Cardiac fibroblast (primary cell): ENCODE measurements at places on chromosomes 16 and 17.

- peak; percentile 42 for DNase-seq
Observed at GRCh38 chr16:84992717-84993075, 18.6 kb downstream of the ZDHHC7 start.

GRCh38 chr17:77083531-77083930 lies 57.2 kb upstream of the SEC14L1 start:
- DNase-seq: no peak

DNA sequence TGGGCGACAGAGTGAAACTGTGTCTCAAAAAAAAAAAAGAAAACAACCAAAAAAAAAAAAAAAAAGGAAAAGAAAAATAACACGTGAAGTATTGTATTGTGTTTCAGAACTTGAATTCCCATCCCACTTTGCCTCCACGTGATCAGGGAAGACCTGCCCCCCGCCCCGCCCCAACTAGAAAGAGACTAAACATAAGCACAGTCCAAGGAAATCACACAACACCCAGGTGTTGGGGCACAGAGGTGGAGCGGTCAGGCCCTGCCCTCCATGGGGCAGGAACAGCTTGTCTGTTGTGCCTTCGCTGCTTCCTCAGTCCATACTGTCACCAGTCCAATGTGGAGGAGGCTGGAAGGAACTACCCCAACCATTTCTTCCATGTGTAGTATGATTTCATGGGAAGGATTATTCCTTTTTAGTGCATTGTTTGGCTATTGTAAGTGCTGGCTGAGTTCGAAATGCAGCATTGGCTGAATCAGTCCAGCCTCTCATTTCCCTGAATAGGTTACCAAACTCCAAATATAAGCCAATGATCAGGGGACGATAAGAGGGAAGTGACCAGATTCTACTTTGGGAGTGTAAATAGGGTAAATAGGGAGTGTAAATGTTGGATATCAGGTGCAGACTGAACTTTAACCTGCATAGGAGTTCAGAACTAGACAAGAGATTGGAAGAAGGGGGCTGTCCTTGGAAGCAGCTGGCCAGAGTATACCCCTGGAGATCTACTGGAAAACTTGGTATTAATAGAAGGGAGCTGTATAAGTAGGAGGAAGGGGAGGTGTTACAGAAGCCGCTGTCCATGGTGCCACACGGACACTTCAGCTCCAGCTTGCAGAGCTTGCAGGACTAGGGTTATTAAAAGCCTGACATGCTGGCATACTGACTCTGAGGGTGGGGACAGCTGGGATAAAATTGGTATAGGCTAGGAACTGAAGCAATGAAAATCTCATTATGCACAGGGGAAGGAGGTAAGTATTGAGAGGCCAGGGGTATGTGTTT lies 50.7 kb downstream of the TANGO6 start:
- peak; percentile 18 for DNase-seq

DNA sequence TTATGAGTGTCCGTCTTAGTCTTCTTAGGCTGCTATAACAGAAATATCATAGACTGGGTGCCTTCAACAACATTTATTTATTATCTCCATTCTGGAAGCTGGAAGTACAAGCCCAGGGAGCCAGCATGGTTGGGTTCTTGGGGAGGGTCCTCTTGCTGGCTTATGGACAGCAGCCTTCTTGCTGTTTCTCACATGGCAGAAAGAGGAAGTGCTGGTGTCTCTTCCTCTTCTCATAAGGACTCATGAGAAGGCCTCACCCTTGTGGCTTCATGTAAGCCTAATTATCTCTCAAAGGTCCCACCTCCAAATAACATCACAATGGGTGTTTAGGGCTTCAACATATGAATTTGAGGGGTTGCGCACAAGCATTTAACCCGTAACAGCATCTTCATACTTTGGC lies 207.0 kb upstream of the COX10 start:
- no peak for DNase-seq

- DNase-seq: no peak
Observed at GRCh38 chr16:2174396-2175131, 19.0 kb downstream of the TRAF7 start.

- no peak for DNase-seq
Observed at GRCh38 chr17:42673266-42673884, 3.4 kb downstream of the PLEKHH3 start.

DNA sequence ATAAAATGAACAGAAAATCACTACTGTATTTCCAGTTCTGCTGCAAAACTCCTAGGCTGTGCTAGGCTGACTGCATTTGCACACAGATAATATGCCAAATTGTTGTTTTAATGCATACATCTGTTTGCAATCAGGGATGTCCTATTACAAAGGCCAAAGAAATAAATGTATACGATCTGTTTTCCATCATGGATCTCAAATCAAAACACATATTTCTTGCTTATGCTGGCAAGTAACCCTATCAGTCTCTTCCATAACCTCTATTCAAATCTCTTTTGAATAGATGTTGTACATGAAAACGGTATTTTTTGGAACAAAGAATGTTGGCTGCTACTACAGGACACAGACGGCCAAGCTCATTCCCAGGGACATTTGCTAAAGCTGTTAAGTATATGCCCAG lies 56.6 kb downstream of the DUSP14 start:
- DNase-seq: no peak

DNA sequence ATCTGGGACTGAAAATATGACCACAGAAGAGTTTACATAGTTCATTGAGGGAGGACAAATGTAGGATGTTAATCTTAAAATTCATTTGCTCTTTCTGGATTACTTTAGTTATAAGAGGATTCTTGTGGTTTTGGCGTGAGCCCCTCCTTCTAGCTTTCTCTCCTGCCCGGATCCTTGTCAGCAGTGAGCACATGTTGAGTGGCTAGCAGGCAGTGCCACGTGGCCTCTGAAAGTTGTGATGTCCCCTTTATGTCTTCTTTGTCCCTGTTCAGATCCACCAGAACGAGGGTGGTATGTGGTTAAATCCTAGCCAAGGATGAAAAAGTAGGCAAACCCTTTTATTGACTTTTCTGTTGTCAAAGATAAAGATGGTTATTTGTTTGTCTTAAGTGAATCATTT lies 83.8 kb downstream of the GNAO1 start:
- DNase-seq: no peak

DNA sequence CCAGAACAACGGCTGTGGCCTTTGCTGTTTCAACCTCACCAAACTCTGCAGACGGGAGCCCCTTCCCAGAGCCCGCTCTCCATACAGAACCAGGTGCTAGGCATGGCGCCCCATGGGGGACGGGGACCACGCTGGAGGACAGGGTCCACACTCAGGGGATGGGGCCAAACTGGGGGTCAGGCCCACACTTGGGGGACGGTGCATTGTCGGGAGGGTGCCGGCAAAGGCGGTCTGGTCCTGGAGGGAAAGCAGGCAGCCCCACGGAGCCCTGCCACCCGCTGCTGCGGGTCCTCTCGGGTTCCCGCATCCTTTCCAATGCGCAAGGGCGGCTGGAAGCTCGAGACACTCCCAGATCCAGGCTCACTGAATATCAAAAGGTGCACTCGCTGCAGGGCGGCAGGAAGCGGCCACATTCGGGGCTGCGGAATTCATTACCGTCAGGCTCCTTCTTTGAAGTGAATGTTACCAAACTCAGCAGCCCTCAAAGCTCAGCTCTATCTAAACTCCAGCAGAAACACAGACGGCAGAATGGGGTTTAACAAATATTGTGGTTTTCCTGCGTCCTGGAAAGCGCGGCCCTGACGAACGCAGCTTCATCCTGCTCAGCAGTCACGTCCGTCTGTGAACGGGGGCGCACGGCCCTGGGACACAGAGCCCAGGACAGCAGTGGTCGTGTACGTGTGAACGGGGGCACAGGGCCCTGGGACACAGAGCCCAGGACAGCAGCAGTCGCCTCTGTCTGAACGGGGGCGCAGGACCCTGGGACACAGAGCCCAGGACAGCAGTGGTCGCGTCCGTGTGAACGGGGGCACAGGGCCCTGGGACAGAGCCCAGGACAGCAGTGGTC lies 41.3 kb downstream of the LMF1 start:
- DNase-seq: no peak

- DNase-seq: no peak
Observed at GRCh38 chr16:31352376-31353115, 2.4 kb upstream of the ITGAX start.

DNA sequence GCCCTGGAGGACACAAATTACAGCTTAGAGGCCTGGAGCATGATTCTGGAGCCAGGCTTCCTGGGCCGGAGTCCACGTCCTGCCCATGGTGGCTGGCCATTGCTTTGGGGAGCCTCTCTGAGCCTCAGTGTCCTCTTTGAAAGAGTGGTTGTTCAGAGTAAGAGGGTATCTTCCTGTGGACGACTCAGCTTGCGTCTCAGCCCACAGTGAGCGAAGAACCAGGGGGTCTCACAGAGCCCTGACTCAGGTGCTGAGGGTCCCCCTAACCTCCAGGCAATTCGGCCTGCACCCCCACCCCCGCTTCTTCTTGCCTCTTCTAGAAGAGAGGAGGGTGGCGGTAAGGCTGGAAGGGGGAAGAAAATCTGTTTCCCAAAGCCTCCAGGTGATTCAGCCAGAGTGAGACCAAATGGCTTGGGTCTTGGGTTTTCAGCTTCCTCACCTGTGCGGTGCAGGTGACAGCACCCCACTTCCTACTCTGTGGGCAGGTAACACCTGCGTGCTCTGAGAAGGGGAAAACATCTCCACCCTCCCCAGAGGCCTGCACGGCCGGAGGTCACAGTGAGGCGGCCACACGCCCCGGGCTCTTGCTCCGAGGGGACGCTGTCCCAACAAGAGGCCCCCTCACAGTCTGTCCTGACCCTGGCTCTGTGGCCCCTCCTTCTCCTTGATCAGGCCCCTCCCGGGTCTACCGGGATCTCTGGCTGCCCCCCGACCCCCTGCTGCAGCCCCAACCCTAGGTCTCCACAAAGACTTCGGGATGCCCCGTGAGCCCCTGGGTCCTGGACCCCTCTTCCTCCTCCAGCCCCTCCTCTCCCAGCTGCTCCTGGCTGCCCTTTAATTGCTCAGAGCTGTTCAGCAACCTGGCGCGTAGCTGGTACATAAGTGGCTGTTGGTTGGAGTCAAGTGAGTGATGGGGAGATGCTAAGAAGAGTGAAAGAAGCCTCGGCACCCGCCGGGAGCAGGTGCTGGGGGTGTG lies 119.2 kb downstream of the METRNL start:
- DNase-seq: no peak

GRCh38 chr16:28829747-28830146 lies 6.9 kb downstream of the ATXN2L start:
- no peak for DNase-seq

- DNase-seq: no peak
Observed at GRCh38 chr17:74749279-74750038, 1.0 kb downstream of the NHERF1 start.

DNA sequence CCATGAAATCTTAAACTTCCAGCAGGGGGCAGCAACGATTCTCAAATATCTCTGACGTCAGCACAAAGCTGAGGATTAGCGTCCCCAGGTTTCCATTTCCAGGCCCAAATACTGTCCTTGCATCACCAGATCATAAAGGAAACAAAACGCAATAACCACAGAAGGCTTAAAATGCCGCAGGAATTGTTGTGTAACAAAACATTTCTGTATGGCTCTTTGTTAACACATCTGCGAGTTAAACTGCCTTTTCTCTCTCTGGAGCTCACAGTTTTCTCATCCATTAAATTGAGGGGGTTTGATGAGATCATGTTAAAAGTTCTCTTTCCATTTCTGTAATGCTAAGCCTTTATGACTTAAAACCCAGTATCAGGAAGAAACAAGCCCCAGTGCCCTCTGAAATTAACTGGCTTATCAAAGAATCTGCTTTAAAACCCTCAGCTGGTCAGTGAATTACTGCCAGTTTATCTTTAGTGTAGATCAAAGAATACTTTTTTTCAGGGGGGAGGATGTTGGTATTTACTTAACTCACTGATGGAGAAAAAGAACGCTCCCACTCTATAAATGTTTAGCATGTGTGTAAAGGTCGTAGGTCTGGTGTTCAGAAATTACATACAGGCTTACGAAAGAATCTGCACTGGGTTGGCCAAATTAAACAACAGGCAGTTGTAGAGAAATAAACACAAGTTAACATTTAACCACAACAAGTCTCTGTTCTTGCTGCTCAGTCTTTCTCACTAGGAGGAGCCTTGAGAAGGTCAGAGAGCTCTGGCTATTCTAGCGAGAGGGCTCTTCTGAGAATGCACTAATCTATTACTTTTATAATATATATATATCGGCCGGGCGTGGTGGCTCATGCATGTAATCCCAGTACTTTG lies 10.6 kb upstream of the TERF2 start:
- DNase-seq: peak; percentile 98

GRCh38 chr17:6297119-6297518 lies 137.8 kb downstream of the AIPL1 start:
- no peak for DNase-seq

DNA sequence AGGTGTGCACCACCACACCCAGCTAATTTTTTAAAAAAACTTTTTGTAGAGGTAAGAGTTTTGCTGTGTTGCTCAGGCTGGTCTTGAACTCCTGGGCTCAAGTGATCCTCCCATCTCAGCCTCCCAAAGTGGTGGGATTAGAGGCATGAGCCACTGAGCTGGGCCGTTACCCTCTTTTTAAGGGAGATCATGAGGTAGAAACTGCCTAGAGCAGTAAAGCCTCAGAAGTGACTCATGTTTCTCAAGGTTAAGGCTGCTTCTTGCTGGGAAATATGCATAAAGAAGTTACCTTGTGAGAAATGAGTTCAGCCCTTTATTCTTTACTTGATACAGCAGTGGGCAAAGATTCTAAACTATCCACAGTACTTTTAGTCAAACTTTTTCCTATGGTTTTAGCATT lies 38.2 kb downstream of the GRB2 start:
- no peak for DNase-seq

DNA sequence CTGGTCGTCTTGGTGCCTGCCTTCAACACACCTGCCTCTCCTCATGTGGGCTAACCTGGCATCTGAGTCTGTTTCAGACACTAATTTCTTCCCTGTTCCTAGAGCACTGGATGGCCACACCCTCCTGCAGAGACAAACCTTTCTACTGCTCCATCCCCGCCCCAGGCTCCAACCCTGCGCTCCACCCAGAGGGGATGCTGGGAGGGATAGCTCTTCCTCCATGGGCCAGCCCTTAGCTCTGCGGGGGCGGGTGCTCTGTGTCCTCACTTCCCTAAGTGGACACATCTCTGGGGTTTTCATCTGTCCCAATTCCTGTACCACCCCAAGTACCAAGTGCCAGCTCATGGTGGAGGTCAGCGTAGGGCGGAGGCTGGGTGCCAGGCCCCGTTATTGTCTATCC lies 11.0 kb upstream of the CRISPLD2 start:
- no peak for DNase-seq

DNA sequence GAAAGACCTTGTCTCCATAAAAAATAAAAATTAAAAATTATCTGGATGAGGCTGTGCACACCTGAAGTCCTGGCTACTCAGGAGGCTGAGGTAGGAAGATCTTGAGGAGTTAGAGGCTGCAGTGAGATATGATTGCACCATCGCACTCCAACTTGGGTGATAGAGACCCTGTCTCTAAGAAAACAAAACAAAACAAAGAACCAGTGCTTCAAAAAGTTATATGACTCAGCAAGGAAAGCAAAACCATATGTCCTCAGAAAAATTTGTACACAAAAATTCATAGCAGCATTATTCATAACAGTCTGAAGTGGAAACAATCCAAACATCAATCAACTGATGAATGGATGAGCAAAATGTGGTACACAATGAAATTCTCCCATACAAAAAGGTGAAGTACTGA lies 48.9 kb downstream of the SLFN5 start:
- DNase-seq: peak; percentile 92

GRCh38 chr16:50316102-50316847 lies 49.9 kb downstream of the ADCY7 start:
- DNase-seq: no peak

- DNase-seq: peak; percentile 86
Observed at GRCh38 chr17:48841395-48841831, 10.6 kb downstream of the CALCOCO2 start.
